GM12864 (cell line): ENCODE measurements at places on chromosomes 4 and X.

DNA sequence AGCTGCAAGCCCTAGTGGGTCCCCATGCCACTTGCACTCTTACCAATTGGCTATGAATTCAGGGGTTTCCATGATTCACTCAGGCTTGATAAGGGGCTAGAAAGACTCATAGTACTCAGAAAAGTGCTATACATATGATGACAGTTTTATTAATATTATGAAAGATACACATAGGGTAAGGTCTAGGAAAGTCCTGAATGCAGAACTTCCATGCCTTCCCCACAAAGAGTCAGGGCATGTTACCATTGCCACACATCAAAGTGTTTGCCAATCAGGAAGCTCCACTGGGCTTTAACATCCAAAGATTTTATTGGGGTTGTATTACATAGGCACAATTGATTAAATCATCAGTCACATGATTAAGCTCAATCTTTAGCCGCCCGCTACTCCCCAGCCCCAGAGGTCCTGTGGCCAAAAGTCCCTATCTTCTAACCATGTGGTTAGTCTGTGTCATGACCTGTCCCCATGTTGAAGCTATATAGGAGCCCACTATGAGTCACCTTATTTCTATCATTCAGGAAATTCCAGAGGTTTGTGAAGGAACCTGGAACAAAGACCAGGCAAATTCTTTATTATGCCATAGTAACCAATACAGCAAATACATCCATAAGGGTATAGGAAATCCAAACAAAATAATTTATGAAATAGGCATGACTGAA, 635.6 kb downstream of the STPG2 start:
- DNase-seq: no peak

DNA sequence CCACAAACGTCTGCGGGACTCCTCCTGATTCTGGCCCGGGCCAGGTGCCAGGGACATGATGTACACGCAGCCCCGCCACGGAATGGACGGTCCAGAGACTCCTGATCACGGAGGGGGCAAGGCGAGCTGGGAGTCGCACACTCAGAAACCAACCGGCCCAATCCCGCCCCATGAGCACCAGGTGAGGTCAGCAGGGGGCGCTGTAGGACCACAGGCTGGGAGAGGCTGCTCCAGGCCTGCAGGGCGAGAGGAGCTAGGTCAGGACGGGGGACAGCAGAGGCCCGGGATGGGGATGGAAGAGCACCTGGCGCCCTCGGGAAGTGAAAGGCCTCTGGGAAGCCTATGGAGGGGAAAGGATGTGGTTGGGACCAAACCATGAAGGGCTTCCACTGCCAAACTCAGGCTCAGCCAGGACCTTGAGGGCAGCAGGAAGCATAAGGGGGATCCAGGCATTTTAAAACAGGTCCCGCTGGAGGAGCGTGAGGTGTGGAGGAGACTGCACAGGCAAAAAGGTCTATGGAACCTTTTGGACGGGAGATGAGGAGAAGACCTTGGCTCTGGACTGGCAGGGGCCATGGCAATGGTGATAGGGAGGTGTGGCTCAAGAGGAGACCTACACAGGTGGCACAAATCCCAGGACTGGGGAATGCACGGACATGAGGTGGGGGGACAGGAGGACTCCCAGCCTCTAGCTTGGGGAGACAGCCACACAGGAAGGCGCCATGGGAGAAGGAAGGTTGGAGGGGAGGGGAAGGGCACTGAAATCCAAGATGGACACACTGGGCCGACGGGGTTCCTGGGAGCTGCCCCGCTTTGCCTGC, 79.2 kb downstream of the MTMR1 start:
- DNase-seq: peak; percentile 16

GRCh38 chrX:14398725-14399124, 130.6 kb upstream of the GLRA2 start:
- no peak for DNase-seq

- DNase-seq: no peak
These were observed 20.6 kb downstream of the GALNT7 start for GRCh38 chr4:173189117-173189693.

DNA sequence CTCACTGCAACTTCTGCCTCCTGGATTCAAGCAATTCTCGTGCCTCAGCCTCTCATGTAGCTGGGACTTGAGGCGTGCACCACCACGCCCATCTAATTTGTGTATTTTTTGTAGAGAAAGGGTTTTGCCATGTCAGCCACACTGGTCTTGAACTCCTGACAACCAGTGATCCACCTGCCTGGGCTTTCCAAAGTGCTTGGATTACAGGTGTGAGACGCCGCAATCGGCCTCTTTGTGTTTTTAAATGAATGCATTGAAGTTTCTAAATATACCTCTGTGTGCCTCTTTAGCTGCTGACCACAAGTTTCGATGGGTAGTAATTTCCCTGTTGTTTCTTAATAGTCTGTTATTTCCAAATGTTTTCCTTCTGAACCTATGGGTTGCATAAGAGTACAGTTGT, 765.3 kb upstream of the GRIA3 start:
- no peak for DNase-seq

DNA sequence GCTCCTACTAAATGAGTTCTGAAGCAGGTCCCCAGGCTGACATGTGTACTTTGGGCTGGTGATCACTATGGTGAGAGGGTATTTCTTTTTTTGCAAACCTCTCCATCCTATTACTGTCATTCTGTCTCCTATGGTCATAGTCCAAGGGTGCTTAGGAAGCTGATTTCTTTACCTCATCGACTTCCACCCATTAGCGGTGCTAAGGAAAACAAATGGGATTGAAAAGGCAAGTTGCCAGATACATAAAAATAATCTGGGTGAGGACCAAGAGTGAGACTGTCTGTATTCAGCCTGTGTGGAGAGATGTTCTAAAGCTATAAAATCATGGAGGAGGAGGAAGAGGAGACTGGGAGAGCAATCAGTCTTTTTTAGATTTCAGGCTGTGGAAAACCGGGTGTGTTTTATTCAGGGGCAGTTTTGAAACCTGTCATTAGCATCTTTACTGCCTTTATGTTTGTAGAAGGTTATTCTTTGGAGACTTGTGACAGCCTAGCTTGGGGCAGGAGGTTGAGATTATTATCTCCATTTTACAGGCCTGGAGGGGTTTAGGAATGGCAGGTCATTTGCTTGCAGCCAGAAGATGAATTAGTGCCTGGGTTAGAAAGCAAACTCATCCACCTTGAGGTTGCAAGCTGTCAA, 1.9 kb downstream of the TMEM164 start:
- no peak for DNase-seq

- no peak for DNase-seq
These were observed 23.1 kb upstream of the GABRG1 start for GRCh38 chr4:46146993-46147392.

DNA sequence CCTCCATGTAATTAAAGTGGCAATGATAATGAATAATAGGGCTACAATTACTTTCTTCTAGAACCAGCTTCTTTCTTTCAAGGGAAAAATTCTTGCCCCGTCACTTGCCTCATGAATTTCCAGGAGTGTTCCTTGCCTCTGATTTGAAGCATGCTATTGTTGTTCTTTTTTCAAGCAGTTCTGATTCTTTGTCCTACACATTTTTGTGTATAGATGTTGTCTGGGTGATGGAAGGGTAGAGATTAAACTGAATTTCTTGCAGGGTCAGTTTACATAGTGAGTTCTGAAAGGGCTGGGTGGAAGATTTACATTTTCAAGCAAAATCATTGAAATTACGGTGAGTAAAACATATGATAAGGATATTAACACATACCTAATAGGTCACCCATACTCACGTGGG, 107.0 kb upstream of the TENM3 start:
- DNase-seq: no peak

GRCh38 chr4:148061141-148061481, 329.2 kb downstream of the ARHGAP10 start:
- no peak for DNase-seq

DNA sequence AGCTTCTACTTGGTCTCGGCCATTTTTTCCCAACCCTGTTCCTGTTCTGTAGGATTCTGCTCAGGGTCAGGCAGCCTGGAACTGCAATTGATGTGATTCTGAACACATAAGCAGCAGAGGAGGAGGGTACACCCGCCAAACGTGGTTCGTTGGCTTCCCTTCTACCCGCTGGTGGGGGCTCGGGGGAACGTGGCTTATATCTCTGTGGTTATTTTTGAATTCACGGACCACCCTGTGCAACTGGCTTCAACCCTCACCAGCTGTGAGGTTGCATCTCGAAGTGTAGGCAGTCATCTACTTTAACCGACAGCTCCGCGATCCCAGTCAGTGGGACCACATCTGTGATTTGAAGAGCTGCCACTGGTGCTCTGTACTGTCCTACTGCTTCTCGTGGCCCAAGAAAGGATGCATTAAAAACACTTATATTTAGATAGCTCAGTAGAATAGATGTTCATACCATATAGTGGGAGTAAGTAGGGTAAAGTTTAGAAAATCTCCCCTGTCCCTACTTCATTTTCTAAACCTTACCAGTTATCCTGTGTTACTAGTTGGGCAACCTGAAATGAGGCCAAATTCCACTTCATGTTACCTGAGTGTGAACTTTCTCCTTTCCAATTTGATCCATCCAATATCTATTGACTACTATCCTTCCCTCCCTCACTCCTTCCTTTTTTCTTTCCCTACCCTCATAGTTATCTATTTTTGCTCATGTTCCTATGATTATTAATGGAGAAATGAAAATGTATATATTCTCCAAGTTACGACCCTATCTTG, 80.4 kb upstream of the BCOR start:
- DNase-seq: no peak

DNA sequence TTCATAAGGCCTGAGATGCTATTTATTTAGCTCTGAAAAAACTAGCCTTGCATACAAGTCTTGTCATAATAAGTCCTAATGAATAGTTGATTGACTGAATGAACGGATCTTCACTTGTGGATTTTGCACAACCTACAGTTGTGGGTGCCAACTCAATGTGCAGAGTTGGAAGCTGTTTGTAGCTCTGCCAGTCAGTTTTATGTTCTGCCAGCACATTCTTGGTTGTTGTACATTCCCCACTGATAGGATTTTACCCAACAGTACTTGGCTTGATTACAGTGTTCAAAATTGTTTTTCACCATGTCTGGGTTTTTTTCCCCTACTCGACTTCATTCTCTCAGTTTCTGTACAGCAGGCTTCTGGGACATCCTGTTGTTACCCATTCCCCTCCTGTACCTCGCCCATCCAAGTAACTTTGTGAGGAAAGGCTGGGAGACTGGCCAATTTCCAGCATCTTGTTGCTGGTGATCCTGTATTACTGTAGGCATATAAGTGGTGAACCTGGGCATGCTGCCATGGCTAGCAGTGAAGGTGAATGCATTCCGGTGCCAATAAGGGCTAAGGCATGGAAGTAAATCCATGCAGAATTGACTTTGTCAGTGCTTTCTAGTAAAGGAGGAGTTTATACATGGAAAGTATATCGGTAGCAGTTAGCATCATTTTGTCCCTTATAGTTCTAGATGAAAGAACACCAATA, 22.8 kb downstream of the IL1RAPL1 start:
- DNase-seq: no peak

- no peak for DNase-seq
These were observed 100.2 kb upstream of the JADE1 start for GRCh38 chr4:128709268-128709667.

- no peak for DNase-seq
These were observed 85.1 kb downstream of the KIT start for GRCh38 chr4:54742636-54743399.

- no peak for DNase-seq
These were observed 139.7 kb downstream of the MAML3 start for GRCh38 chr4:140014284-140014683.

DNA sequence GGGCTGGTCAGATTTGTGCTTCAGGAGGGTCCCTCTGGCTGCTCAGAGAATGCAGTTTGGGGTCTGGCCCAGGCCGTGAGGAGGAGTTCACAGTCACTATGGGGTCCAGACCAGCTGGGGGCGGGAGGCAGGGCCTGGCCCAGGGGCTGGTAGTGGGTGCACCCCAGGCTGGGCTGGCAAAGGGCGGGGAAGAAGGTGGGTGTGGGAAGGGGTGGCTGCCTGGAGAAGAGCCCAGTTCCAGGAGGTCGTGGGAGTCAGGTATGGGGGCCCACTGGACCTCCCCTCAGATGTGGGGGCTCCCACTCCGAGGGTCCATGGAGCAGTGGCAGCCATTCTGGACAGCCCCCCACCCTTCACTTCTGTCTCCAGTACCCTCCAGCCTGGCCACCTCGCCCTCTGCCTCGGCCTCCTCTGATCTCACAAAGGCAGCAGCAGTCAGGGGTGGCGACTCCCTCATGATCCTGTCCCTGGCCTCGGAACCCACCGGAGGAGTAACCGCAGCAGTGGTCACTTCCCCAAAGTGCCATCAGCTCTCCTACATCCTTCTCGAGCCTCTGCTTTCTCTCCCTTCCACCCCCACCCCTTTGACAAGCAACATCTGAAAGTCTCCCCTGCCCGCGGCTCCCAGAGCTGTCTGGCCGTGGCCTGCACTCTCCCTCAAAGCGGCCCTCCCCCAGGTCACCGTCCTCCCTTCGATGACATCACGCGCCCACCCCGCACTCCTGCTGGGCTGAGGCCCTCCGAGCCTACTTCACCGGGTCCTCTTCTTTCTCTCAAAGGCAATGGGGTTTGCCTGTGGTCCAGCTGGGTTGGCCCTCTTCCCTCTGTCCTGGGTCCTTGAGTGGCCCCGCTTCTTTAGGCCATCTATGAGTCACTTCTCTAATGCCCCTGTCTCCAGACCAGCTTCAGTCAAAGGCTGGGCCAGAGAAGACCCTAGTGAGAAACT, 1.7 kb upstream of the SLC6A8 start:
- no peak for DNase-seq

GRCh38 chr4:3340038-3340699, 47.3 kb downstream of the RGS12 start:
- DNase-seq: no peak

DNA sequence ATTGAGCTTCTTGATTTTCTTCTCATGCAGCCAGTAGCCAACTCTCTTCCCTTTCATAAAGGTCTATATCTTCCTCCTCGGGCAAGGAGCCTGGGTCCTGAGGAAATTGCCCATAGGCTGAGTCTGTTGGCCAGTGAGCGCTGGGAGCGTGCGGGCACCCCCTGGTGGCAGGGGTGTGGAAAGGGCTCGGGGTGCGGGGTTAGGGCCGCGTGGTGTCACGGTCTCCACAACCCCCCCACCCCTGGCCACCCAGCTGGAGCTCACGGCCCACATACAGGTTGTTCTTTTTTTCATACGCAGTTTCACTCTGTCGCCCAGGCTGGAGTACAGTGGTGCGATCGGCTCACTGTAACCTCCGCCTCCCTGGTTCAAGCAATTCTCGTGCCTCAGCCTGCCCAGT, 13.1 kb downstream of the RBM10 start:
- DNase-seq: no peak

GRCh38 chrX:107470971-107471370, 21.5 kb downstream of the FRMPD3 start:
- DNase-seq: no peak

- DNase-seq: no peak
These were observed 39.5 kb upstream of the MAP3K15 start for GRCh38 chrX:19554786-19555185.

GRCh38 chrX:38099688-38100087, 93.3 kb downstream of the SYTL5 start:
- no peak for DNase-seq

- no peak for DNase-seq
These were observed 2.7 kb upstream of the FTHL17 start for GRCh38 chrX:31074522-31074921.
